ENCODE measurements at places on chromosomes 7 and 10.

- DNase-seq, result peak; percentile 47
Measured at GRCh38 chr7:106775552-106775936, 89.5 kb upstream of the PIK3CG start.

- no peak for DNase-seq
Measured at GRCh38 chr10:47364911-47365310, 16.7 kb downstream of the RBP3 start.

- DNase-seq, result no peak
Measured at GRCh38 chr7:22867003-22867402, 44.4 kb upstream of the TOMM7 start.

- no peak for DNase-seq
Measured at GRCh38 chr10:4983615-4984216, 19.9 kb downstream of the AKR1C2 start.

- DNase-seq, result no peak
Measured at GRCh38 chr7:133504825-133505224, 251.9 kb downstream of the EXOC4 start.

DNA sequence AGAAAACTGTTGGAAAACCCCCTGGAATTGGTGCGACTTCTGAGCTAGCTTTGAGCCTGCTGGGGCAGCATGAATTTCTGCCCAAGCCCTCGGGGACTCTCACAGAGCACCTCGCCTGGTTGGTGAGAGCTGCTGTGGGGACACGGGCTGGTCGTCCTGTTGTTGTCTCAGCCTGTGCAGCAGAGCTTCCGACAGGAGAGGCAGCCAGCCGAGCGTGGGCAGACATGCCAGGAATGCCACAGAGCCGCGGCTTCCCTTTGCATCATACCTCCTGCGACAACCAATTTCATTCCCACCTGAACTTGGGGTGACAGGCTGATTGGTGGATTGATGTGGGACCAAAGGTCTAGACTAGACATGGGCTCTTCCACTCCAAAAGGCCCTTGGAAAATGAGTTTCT is 60.2 kb upstream of the NRBF2 start:
- no peak for DNase-seq

GRCh38 chr7:39210362-39210761 is 232.7 kb downstream of the POU6F2 start:
- no peak for DNase-seq
